Upper lobe of right lung (tissue), 1 donor: ENCODE measurements at places on chromosomes 16 and 17.

GRCh38 chr17:55887531-55887930, 136.7 kb downstream of the PCTP start:
- no peaks in the 10 kb centered on the region for H3K4me1 ChIP-seq
- no peak overlapping the region for H3K4me3 ChIP-seq
- no peak for DNase-seq
- no peaks in the 10 kb centered on the region for H3K36me3 ChIP-seq
- no peak overlapping the region for H3K27ac ChIP-seq

- no peak for DNase-seq
- no peak overlapping the region for H3K27ac ChIP-seq
- no peaks in the 10 kb centered on the region for H3K27me3 ChIP-seq
- H3K4me3 ChIP-seq: no peak overlapping the region
- peaks cover 12% of the 10 kb centered on the region for H3K4me1 ChIP-seq
Measured at GRCh38 chr17:27502526-27503324, 46.5 kb downstream of the KSR1 start.

DNA sequence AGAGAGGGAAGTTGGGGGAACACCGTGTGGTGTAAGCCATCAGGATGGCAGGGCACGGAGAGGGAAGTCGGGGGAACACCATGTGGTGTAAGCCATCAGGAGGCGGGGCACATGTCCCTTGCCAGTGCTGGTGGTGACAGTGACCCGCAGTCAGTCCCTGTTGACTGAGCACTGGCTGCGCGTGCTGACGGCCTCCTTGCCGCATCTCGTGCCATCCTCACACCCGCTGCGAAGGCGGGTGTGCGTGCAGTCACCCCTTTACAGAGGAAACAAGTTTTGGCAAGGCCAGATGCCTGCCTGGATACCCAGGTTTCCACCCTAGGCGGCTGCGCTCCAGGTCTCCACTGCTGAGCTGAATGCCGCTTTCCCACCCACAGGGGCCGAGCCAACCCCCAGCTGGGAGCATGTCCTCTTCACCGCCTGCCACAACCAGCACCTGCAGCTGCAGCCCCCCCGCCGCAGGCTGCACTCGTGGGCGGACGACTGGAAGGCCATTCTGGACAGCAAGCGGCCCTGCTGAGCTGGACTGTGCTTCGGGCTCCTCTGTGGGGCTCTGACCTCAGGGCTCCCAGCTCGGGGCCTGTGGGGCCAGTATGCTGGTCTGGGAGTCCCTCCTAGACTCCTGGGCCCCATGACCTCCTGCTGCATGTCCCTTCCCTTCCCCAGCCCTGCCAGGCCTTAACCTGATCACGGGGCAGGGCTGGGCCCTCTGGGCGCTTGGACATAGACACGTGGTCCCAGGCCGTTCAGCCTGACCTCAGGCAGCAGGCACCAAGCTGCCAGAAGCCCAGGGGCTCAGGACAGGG, 43.5 kb downstream of the NT5M start:
- H3K36me3 ChIP-seq: no peaks in the 10 kb centered on the region
- H3K27ac ChIP-seq: no peak overlapping the region
- H3K27me3 ChIP-seq: no peaks in the 10 kb centered on the region
- H3K4me3 ChIP-seq: no peak overlapping the region
- DNase-seq: peak; percentile 63

GRCh38 chr16:2194852-2195321, 1.5 kb downstream of the CASKIN1 start:
- no peaks in the 10 kb centered on the region for H3K36me3 ChIP-seq
- no peak overlapping the region for H3K4me3 ChIP-seq
- no peak overlapping the region for H3K27ac ChIP-seq

GRCh38 chr16:30488764-30489605, 16.4 kb downstream of the ITGAL start:
- no peak for DNase-seq
- H3K4me3 ChIP-seq: no peak overlapping the region
- peaks cover 8% of the 10 kb centered on the region for H3K36me3 ChIP-seq
- H3K27ac ChIP-seq: no peak overlapping the region
- H3K27me3 ChIP-seq: no peaks in the 10 kb centered on the region
- peaks cover 4% of the 10 kb centered on the region for H3K4me1 ChIP-seq

- H3K4me3 ChIP-seq: no peak overlapping the region
- no peaks in the 10 kb centered on the region for H3K27me3 ChIP-seq
- no peaks in the 10 kb centered on the region for H3K36me3 ChIP-seq
- DNase-seq: no peak
- H3K4me1 ChIP-seq: no peaks in the 10 kb centered on the region
- H3K27ac ChIP-seq: no peak overlapping the region
Measured at GRCh38 chr17:70552230-70552981, 383.1 kb downstream of the KCNJ2 start.

DNA sequence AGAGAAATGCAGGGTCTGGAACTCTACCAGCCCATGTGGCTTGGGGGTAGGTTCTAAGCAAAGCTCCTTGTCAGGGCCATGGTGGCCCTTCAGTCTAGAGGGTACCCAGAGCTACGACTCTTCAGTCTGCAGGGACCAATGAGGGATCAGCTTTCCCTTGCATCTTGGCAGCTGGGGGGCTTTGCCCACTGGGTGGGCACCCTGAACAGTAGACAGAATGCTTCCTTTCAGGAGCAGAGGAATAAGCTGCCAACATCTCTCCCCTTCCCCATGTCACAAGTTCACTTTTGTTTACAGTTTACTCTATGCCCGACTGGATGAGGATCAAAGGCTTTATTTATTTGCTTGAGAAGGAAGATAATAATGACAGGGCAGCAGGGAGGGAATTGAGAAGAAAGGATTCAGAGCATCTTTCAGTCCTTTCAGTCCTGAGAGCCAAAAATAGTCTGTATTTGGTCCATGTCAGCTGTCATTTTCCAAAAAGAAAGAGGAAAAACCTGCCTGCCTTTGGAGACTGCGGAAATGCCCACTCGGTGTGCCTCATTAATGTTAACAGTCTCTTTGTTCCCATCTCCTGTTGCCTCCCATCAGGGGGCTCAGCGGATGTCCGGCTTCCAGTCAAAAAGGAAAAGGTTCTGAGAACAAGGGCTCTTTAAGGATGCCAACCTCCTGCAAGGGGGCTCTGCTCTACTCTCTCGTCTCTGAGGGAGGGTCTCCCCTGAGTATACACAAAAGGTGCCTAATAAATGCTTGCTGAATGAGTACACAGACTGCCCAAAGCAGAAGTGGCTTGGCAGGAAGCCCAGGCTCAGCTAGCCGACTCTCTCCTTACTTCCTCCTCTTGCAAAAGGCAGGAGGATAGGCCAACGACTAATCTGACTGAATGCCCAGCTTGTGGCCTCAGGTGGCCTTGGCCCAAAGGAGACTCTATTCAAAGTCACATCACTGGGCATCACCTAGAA, 17.1 kb downstream of the TRAF4 start:
- H3K27ac ChIP-seq: peak overlapping the region; percentile 3
- no peaks in the 10 kb centered on the region for H3K27me3 ChIP-seq
- H3K4me1 ChIP-seq: peaks cover 21% of the 10 kb centered on the region
- H3K36me3 ChIP-seq: peaks cover 38% of the 10 kb centered on the region

DNA sequence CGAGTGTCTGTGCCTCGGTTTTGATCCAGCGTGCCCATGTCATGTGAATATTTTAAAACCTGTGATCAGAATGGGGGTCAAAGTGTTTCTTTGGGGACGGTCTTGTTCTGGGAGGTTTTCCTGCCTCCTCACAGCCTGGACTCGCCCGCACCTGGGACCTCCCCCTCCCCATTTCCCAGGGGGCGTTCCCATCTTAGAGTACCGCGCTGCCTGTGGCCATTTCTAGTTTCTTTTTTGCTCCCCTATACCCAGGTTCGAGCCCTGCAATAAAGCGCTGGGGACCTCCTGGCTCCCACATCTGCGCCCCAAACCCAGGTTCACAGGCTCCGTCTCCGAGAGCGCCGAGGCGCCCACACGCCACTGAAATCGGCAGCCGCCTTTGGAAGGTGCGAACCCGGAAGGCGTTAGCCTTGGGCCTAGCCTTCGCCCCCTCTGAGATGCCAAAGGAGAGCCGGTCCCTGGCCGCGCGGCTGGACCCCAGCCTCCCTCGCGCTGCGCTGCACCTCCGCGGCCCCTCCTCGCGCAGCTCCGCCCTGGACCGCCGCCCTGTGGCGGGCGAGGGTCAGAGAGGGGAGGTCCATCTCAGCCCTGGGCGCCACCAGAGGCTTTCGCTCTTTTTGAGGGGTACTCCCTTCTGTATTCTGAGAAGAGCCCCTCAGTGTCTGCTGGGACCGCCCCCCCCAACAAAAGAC, 1.7 kb downstream of the KCNJ12 start:
- no peaks in the 10 kb centered on the region for H3K36me3 ChIP-seq
- peak overlapping the region; percentile 51 for H3K4me3 ChIP-seq
- no peak for DNase-seq
- H3K27me3 ChIP-seq: peaks cover 33% of the 10 kb centered on the region
- peaks cover 5% of the 10 kb centered on the region for H3K4me1 ChIP-seq
- H3K27ac ChIP-seq: no peak overlapping the region
